ENCODE measurements at places on chromosomes 7 and 10.
A peak's percentile ranks its signal among the peaks of the same experiment; 100 is the strongest.

DNA sequence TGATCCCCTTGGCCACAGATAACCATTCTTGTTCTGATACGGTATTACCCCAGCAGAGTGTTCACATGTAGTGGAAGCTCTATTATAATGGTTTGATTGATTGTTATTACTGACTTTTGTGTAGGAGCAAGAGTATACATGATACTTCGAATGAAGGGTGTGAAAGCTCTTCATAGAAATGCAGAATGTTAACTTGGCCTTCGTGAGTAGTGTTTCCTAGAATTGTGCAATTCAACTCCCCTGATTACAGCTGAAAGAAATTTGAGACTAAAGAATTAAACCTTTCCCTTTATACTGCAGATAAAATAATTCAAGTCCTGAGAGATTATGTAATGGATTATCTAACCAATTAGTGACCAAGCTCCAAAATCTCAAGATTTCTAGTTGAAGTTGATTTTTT lies 38.2 kb downstream of the MKLN1 start:
- DNase-seq = no peak

GRCh38 chr10:109618301-109618700 lies 305.0 kb downstream of the XPNPEP1 start:
- no peak for DNase-seq

DNA sequence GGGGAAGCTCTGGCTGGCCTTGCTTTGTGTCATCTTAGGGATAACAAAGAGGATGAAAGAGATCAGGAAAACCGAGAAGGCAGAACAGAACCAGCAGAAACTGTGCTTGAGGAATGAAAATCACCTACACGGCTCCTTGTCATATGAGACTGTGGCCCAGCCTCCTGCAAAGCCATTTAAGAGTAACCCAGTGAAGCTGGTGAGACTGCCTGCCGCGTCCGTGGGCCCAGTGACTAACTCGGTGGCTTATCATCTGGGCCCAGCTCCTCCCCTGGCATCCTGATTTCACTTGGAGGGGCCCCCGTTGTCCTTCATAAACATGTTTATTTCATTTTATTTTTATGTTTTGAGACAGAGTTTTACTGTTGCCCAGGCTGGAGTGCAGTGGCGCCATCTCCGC lies 30.7 kb downstream of the HTRA1 start:
- DNase-seq = no peak

DNA sequence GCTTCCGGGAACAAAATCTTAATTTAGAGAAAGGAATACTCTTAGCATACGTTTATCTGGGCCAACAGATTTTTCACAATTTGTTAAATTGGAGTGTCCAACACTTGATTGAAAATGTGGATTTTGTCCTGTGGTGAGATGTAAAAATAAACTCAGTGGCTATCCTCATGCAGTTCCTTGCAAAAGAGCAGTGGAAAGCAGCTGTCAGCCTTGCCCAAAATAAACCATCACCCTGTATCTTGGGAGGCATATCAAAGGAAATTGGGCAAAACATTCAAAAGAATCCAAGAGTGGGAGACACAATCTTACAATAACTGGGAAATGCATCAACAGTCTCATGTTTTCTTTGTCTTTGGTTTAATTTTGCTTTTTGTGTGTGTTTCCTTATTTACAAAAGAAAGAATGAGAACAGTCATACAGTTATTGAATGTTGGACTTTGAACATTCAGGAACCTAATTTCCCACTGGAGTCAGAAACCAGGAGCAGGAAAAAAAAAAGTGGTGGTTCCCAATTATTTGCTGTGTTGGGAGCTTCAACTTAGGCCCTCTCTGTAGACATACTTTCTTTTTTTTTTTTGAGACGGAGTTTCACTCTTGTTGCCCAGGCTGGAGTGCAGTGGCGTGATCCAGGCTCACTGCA lies 44.4 kb upstream of the DGKI start:
- DNase-seq = no peak

- DNase-seq = no peak
These were observed 107.1 kb upstream of the HABP2 start for GRCh38 chr10:113445736-113446135.

GRCh38 chr10:13885238-13885990 lies 298.6 kb downstream of the PRPF18 start:
- DNase-seq = no peak

- DNase-seq = no peak
These were observed 71.2 kb downstream of the ALOX5 start for GRCh38 chr10:45444976-45445898.

GRCh38 chr7:98553666-98554065 lies 63.4 kb upstream of the NPTX2 start:
- no peak for DNase-seq

GRCh38 chr7:20021066-20021465 lies 196.1 kb downstream of the MACC1 start:
- no peak for DNase-seq

DNA sequence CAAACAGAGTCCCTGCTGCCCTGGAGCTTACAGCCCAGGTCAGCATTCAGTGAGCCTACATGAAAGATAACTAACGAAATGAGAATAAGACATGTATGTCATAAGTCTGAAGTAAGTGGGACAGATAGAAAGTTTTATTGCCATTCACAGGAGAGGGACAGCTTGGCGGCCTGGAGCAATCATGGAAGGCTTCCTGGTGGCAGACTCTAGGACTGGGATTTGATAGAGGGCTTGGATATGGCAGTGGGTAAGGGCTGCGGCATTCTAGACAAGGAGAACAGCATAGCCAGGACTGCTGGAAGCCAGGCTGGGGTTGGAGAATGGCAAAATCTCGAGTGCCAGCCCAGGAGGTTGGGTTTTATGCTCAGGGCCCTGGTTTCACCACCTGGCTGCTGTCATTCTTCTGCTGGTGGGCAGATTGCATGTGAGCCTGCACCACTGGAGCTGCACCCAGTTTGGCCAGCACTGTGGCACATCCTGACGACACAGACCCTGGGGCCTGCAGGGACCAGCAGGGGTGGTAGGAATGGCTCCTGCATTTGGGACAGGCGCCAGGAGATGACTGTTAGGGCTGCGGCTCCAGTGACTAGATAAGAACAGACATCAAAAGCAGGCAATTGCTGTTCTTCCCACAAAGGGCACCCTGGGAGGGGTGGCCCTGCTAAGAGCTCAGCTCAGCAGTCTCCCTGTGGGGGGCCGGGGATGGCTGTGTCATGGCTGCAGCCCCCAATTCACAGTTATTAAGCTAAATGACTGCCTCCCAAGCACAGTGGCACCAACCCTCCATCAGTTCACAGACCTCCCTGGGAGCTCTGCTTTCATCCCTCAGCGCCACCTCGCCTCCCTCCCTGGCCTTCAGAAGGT lies 161.1 kb downstream of the RPS24 start:
- no peak for DNase-seq

- no peak for DNase-seq
These were observed 24.1 kb upstream of the TNS3 start for GRCh38 chr7:47605816-47606575.

GRCh38 chr10:71062156-71062555 lies 150.2 kb upstream of the UNC5B start:
- no peak for DNase-seq

- DNase-seq = no peak
These were observed 3.3 kb upstream of the STX1A start for GRCh38 chr7:73722785-73723184.

DNA sequence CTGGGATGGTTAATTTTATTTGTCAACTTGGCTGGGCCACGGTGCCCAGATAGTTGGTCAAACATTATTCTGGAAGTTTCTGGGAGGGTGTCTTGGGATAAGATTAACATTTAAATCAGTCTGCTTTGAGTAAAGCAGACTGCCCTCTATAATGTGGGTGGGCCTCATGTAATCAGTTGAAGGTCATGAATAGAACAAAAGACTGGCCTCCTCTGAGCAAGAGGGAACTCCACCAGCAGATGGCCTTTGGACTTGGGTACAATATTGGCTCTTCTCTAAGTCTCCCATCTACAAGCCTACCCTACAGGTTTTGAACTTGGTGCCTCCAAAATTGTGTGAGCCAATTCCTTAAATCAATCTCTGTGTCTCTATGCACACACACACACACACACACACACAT lies 61.8 kb downstream of the PLXNA4 start:
- DNase-seq = no peak

GRCh38 chr7:3979611-3980299 lies 678.7 kb downstream of the SDK1 start:
- no peak for DNase-seq

DNA sequence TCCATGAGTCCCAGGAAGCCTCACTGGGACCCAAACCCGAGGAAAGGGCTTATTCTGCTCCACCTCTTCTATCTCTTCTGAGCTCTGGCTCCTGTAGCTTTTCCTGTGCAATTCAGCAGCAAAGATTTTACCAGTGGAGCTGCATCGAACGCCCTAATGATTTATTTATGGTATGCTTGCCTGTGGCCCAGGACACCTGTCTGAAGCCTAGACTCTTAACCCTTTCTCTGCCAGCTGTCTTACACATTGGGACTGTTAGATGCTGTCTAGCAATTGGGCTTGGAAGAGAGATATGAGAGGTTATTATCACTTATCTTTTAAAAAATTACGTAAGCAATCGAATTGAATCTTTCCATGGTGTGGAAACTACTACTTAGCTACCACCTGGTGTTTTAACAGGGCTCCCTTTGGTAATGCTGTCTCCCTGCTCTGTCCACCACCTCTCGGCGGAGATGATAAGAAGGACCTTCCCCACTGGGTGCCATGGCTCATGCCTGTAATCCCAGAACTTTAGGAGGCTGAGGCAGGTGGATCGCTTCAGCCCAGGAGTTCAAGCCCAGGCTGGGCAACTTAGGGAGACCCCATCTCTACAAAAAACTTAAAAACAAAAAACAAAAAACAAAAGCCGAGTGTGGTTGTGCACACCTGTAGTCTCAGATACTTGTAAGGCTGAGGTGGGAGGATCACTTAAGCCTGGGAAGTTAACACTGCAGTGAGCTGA lies 8.8 kb downstream of the ACSL5 start:
- DNase-seq = no peak

DNA sequence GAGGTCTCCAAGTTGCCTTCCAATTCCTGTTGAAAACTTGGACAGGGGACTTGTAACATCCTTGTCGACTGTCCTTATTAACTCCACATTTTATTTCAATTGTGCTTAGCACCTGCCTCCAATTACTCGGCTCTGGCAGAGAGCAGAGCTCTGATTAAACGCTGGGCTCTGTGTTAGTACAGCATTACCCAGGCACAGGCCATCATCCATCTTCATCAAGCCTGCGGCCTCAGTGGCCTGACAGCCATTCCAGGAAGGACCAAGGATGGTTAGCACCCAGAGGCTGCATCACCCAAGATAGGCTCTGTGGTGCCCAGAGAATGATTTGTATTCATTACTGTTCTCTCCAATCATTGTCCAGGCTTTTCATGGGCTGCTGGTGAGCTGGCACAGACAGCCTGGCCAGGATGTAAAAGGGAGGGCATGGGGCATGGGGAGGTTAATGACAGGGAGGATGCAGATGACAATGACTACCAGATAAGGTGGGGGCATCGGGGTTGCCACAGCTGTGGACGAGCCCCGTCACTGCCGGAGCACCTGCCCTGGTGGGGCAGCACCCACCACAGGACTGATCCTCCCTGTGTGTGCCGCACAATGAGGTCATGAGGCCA lies 123.3 kb downstream of the PTPN20 start:
- DNase-seq = no peak

GRCh38 chr7:75639071-75639885 lies 99.5 kb downstream of the HIP1 start:
- no peak for DNase-seq

DNA sequence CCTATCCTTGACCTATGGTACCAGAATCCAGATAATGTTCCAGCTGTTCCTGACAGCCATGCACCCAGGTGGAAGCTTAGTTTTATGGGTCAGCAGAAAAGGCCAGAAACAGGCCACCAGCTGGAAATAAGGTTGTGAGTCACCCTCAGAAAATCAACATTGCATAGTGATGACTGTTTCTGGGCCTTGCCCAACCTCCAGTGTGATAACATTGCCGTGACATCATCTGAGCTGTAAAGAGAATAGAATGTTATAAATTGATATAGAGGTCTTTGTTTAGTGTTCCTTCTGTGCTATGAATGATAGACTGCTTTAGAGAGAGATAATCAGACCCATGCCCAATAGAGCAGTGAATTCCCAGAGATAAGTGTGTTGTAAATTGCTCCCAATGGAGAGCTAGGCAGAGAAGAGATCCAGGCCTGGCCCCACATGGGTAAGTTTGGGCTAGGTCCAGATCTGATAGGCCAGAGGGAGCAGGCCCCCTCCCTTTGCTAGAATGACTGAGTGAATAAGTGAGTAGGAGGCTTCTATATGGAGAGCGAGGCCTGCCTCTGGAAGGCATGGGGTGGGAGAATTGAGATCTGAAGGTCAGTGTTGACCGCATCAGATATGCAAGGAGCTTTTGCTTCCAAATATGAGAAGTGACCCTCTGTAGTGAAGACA lies 14.2 kb upstream of the HPS1 start:
- DNase-seq = no peak

DNA sequence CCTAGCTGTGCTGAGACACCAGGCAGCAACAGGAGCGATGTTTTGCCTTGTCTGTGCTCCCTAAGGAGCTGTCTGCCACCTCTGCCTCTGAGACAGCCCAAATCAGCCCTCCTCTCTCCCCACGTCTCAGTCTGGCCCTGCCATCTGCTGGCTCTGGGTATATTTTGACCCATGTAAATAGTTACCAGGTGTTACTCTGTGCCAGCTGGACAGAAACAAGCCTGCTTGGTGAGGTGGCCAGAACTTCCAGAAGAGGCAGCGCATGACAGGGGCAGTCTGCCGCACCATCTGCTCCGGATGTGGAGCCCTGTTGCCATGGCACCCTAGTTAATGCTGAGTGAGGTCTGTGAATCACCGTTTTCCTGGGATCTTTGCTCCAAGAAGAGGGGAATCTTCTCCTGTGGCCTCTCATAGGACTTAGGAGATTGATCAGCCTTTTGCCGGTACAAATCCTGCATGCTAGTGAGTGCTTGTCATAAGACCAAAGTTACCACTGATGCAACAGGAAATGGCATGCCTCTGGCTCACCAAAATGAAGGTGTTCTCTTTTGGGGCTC lies 31.8 kb downstream of the GSTO2 start:
- DNase-seq = peak; percentile 38

- peak; percentile 38 for DNase-seq
These were observed 195.7 kb downstream of the CACNA2D1 start for GRCh38 chr7:82247814-82248433.

GRCh38 chr7:25803117-25803887 lies 348.7 kb upstream of the NFE2L3 start:
- no peak for DNase-seq
